ENCODE measurements at places on chromosomes 13 and 19. TPM values are rescaled to one million over a fixed set of nuclear protein-coding genes. Genes with fewer than 3 reads are reported as not detected.

DNA sequence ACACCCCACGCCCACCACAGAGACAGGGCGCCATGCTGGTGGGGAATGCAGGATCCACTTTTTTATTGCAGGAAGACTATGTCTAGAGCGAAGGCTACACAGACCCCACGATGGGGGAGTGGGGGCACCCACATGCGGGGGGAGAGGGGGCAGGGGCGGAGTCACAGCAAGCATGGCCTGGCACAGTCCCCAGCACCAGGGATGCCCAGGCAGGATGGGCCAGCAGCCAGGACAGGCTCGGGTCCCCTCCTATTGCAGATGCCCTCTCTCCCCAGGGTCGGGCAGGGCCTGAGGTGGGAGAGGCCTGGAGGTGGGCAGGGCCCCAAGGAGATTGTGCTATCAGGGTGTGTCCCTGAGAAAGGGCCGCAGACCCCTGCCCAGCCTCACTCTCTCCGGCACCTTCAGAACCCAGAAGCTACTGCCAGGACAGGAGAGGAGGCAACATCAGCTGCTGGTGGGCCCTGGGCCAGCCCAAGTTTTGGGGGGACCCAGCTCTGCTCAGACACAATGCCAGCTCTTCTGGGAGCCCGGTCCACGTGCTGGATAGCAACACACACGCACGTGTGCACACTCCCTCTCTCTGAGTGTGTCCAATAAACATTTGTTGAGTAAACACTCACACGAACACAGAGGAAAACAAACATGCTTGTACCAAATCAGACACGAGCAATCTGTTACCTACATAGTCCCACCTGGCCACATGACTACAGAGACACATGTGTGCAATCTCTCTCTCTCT, 6.5 kb downstream of the DIRAS1 start:
- no peak for DNase-seq

MCF2L gene
- 83.4 TPM for total RNA-seq

DNA sequence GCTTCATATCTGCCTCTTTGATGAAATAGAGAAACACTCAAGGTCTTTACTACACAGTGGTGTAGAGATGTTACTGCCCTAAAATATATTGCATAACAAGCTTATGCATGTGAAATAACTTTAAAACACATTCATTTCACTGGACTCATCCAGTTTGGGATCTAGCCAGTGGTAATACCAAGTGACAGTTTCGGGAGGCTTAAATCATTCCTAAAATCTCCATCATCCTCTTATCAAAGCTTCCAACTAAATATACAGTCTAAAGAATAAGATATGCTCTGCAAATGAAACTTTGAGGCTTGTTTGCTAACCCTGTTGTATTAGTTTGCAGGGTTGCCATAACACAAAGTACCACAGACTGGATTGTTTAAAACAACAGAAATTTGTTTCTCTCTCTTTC, 52.8 kb downstream of the THSD1 start:
- DNase-seq: no peak

HPN gene
- total RNA-seq: 19.3 TPM

NKG7 gene
- total RNA-seq: not detected

RGL3 gene
- 85.6 TPM for total RNA-seq

DCT gene
- total RNA-seq: 0.20 TPM

- no peak for DNase-seq
Measured at GRCh38 chr19:41096353-41096752, 8.1 kb downstream of the CYP2A13 start.

- DNase-seq: no peak
Measured at GRCh38 chr13:79307433-79307861, 98.6 kb downstream of the RBM26 start.

KL gene
- total RNA-seq: 4.5 TPM

GRCh38 chr13:99648066-99648665, 146.9 kb downstream of the TM9SF2 start:
- no peak for DNase-seq

ZNF677 gene
- total RNA-seq: 42.1 TPM

- no peak for DNase-seq
Measured at GRCh38 chr13:48776401-48776800, 122.7 kb downstream of the CYSLTR2 start.

- DNase-seq: no peak
Measured at GRCh38 chr13:45208132-45208531, 7.3 kb upstream of the KCTD4 start.

DNA sequence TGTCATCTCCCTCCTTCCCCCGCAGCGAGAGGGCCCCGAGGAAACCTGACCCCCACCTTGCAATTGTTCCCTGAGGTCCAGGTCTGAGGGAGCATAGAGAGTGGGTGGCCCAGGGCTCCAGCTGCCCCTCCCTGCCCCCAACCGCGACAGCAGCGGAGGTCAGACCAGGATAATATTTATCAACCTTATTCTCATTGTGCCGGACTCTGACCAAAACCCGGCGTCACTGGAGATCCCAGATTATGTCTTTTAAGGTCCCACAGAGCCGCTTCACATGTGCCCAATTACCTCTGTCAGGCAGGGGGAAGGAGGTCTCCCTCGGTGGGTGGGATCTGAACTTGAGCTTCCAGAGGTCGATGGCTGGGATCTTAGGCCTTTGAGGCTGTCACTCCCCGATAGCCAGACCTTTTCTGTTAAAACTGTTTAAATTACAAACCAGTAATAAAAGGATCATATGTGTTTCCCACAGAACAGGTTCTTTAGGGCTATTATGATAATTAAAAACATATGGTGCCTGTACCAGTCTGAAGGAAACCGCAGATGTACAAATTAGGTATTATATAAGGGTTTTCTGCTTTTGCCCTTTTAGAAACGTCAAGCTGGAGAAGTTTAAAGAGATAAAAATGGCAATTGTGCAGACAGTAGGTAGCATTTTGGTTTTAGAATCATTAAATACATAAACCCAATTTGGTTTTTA, 195.5 kb downstream of the ZNF536 start:
- no peak for DNase-seq

- DNase-seq: no peak
Measured at GRCh38 chr13:109370496-109370895, 415.9 kb downstream of the IRS2 start.

DNA sequence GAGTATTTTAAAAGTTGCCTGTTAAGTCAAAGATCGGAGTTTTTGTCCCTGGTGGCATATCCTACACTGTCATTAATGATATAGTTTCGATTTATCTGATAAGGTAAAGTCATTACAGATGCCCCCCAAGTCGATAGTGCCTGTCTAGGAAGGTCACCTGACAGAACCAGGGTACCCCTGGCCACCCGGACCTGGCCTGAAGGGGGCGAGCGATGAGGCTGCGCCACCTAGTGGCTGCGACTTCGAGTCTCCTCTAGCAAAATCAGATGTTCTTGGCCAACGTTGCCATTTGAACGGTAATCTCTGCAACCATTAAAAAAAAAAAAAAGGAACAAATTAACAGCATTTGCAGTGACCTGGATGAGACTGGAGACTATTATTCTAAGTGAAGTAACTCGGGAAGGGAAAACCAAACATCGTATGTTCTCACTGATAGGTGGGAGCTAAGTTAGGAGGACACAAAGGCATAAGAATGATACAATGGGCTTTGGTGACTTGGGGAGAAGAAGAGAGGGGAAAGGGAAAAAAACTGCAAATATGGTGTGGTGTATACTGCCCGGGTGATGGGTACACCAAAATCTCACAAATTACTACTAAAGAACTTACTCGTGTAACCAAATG, 565.1 kb downstream of the LIG4 start:
- peak; percentile 46 for DNase-seq

DNA sequence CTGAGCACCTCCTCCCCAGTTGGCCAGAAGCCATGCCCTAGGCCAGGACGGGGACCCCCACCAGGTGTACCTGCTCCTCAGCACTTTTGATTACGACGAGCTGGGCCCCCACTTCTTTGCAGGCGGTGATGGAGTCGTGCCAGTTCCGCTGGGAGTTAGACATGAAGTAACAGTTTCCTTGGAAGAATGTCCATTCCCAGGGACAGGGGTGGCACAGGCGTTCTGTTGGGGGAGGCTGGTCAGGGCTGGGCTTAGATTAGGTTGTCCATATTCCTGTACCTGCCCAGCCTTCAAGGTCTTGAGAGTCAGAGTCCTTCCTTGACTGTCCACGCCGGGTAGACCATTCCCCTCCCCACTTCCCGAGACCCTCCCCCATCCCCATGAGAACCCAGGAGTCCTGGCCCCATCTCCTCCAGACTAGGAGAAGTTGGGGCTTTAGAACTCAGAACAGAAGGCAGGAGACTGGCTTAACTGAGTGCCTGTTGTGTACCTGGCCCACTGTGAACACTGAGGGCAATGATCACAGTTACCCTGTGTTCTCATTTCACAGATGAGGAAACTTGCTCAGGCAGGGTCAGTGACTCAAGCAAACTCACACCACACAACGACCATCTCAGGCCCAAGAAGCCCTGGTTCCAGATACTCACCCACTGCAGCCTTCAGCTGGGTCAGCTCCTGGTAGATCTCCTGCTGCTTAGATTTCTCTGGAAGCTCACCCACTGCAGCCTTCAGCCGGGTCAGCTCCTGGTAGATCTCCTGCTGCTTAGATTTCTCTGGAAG, 2.3 kb downstream of the CD209 start:
- no peak for DNase-seq

GRCh38 chr13:83168590-83168989, 713.7 kb downstream of the SLITRK1 start:
- no peak for DNase-seq

GRCh38 chr13:106373989-106374572, 161.4 kb downstream of the EFNB2 start:
- DNase-seq: no peak

GRCh38 chr19:5695649-5696195, 5.6 kb downstream of the RPL36 start:
- DNase-seq: no peak

DNA sequence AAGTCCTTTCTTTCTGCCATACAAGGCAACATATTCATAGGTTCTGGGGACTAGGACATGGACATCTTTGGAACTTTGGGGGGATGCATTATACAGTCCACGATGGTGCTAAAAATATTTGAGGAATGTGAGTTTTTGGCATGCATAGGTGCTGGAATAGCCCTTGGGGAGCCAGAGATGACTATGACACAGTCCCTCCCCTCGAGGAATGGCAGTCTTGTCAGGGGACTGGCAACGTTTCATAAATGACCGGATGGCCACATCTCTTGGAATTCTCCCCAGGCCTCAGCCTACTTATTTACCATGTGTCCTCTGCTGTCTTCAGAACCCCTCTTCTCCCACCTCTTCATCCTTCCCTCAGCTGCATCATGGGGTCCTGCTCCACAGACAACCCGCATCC, 13.6 kb downstream of the MEIOSIN start:
- no peak for DNase-seq

GRIN2D gene
- total RNA-seq: 0.73 TPM

DNA sequence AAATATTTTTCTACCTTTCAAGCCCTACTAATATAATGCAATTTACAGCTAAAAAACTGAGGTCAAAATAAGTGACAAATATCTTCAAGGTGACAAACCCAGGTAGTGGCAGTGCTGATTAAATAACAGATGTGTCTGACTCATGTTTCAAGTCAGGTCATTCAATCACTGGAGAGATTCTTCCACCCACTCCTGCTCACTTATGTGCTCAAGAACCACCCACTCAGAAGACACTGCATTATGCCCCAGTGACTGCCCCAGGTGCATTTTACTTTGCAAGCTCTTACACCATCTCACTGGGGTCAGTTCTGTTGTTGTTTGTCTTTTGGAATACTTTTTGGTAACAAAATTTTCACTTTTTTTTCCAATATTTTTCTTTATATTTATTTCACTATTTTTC, 2.2 kb downstream of the ZNF100 start:
- peak; percentile 64 for DNase-seq

DMKN gene
- 227 TPM for total RNA-seq

- DNase-seq: no peak
Measured at GRCh38 chr13:32039528-32039927, 8.0 kb downstream of the FRY start.

- no peak for DNase-seq
Measured at GRCh38 chr19:29397748-29398147, 128.0 kb upstream of the VSTM2B start.

DNA sequence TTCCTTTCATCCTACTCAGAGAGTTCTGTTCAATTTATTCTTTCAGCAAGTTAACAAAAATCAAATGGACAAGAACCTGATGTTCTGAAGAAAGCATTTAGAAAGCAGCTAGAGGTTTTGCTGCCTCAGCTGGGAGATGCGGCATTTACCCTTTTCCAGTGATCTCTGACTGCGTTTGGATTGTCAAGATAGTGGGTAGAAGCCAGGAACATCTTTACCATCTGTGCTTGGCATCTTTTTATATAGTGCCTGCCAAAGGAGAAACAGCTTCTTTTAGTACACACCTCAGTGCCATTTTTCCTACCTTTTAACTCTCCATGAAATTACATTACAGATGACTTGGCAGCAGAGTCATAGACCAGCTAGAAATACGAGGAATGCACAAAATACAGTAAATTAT, 680.8 kb downstream of the SLITRK1 start:
- DNase-seq: no peak

GRCh38 chr19:19410553-19411550, 5.4 kb downstream of the GATAD2A start:
- DNase-seq: no peak

GRCh38 chr19:1823539-1824251, 11.6 kb upstream of the ATP8B3 start:
- DNase-seq: no peak

DNA sequence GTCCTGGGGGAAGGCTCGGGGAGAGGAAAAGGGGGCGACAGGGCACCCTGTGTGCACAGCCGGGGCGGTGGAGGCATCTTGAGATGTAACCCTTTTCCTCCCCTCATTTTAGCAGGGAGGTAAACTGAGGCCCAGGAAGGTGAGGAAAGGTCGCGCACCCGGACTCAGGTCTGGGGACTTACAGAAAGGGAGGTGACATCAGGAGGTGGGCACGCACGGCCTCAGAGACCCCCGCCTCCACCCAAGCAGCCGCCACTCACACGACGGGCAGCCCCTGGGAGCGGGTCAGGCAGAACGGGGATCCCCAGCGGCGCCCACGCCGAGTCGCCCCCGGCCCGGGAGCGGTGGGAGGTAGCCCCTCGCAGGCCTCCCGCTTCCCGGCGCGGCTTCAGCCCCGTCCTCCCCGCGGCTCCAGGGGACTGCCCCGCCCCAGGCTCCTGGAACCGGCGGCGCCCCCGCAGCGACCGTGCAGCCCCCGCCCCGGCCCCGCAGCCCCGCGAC, 477 bp downstream of the PIP5K1C start:
- DNase-seq: no peak

GRCh38 chr19:10761443-10762250, 43.8 kb downstream of the DNM2 start:
- DNase-seq: peak; percentile 29

NCAN gene
- total RNA-seq: not detected

DNA sequence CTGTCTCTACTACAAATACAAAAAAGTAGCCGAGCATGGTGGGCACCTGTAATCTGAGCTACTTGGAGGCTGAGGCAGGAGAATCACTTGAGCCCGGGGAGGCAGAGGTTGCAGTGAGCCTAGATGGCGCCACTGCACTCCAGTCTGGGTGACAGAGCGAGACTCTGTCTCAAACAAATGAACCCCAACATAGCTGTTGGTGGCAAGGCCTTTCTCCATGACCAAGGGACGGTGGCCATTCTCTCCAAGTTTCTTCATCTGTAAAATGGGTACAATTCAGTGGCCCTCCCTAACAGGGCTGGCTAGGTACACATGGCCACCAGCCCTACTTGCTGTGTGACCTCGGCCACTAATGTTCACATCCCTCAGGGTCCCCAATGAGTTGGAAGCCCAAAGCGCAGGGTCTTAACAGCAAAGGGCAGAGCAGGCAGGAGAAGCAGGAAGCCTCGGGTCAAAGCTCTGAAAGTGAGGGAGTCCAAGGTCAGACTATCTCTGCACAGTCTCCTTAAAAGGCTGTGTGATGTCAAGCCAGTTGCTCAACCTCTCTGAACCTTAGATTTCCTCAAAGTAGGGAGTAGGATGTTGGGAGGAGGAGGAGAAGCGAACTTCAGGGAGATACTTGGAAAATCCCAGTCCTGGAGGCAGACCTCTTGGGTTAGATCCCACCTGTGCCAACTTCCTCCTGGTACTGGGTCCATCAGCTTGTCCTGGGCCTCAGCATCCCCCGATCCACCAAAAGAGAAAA, 2.7 kb downstream of the JUND start:
- DNase-seq: no peak

All from thyroid gland (tissue), 4 donors.